ENCODE measurements at places on chromosomes 5 and 9.

DNA sequence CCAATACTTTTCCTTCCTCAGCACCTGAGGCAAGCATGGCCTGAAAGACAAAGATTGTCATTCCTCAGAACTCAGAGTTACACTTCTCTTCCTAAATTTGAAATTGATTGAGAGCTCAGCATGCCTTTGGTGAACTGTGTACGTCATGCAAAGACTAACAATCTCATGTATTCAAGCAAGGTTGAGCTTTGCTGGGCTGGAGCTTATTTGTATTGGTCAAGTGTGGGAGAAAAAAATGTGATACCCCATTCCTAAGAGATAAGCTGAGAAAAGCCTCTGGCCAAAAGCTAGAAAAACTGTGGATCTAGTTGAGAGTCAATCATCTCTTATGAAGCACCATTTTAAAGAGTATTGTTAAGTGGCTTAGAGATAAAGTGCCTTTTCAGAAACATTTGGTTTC is 392.2 kb downstream of the RASEF start:
- DNase-seq = no peak

- no peak for DNase-seq
Observed at GRCh38 chr5:119406551-119407110, 45.7 kb upstream of the HSD17B4 start.

DNA sequence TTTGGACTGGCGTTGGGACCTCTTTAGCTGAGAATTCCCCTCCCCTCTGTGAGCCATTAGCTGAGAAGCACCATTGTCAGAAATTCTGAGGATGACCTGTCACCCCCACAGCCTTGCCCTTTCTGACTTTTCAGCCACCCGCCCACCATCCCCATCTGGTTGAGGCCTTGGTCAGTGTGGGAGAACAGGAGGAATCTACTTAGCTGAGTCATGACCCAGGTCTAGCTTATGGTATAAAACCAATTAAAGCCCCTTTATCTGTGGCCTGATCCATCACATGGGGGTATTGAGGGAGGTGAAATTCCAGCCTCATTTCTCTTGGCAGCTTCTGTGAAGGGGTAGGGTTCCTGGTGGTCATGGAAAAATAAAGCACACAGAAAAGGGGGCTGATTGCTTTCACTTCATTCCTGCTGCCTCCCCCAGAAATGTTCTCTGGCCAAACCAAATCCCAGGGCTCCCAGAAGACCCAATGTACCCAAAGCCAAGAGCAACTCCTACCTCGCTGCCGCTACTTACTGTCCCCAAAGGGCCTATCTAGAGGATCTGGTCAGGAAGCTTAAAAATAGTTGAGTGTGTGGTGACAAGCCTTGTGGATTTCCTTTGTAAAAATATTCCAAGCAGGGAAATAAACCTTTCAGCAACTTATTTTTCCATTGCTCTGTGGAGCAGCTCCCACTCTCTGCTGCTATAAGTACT is 174.8 kb upstream of the TNC start:
- no peak for DNase-seq

DNA sequence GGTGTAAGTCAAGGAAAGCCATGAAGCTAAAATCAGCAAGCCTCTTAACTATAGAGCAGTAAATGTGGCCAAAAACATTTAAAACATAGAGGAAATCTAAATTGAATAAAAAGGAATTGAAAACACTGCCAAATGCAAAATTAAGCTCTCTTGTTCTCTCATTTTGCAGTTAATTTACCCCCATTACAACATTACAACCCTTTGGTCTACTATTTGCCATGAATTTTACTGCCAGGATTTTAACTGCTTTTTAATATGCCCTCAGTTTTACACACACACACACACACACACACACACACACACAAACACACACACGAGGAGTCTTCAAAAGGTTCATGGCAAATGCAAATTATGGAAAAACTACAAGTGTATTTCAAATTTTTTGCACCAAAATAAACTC is 91.4 kb upstream of the ACO1 start:
- DNase-seq = no peak

- DNase-seq = no peak
Observed at GRCh38 chr5:142404046-142404477, 79.2 kb upstream of the SPRY4 start.

DNA sequence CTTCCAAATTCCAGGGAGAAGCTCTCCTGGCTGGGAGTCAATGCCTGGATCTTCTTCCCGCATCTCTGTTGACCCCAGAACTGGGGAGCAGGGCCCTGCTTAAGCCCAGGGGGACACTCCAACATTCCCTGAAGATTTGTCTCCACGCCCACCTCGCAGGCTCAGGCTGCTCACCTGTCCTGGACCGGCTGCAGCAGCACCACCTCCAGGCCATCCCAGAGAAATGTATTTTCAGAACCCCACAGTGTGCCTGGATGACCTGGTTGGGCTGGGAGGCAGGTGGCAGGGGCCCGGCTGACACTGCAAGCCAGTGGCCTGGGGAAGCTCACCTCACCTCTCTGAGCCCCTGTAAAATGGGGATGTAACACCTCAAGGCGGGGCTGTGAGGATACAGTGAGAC is 27.1 kb upstream of the ZBTB43 start:
- no peak for DNase-seq

GRCh38 chr9:13974891-13975290 is 339.1 kb downstream of the NFIB start:
- no peak for DNase-seq

- no peak for DNase-seq
Observed at GRCh38 chr9:24132244-24132643, 306.2 kb upstream of the ELAVL2 start.

- DNase-seq = no peak
Observed at GRCh38 chr5:149804478-149805450, 74.7 kb downstream of the PPARGC1B start.

- no peak for DNase-seq
Observed at GRCh38 chr5:40384782-40385390, 294.8 kb upstream of the PTGER4 start.

DNA sequence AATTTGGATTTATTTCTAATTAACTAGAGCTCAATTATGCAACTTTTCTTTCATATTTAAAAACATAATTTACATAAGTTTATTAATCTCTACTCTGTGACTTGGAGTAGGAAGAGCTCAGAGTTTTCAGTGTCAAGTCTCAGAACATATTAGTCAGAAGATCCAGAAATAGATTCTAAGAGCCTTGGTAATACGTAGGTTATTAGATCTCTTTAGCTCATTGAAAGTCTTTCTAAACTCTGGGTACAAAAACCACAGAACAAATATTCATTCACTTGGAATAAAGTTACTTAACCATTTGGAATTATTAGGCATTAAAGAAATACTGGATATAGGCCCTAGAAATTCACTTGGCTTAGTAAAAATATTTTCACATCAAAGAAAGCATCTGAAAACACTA is 26.3 kb upstream of the ISCA1 start:
- DNase-seq = no peak

DNA sequence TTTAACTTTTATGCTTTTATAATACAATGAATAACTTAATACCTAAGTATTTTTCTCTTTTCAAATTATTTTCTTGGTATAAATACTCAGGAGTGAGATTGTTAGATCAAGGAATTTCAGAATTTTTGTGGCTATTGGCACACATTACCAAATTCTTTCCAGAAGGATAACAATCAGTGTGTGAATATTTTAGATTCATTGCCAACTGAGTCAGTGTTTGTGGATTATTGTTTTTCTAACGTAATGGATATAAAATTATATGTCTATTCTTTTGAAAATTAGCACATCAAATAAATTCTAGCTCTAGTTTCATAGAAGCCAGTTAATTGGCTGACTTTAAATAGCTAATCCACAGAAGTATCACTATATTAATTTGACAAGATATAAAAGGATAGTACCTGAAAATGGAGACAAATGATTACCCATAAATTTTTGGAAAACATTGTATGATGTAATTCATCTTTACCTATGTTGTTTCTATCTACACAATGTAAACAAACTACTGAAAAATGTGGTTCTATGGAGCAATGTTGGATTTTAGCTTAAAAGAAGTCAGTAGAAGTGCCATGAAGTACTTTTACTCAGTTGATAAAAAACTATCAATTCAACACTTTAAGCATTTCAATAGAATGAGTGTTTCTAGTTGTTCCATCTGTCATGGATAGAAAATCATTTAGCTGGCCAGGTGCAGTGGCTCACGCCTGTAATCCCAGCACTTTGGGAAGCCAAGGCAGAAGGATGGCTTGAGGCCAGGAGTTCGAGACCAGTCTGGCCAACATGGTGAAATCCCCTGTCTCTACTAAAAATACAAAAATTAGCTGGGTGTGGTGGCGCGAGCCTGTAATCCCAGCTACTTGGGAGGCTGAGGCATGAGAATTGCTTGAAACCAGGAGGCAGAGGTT is 185.1 kb downstream of the ADAMTSL1 start:
- DNase-seq = no peak

Measured in DND-41 (cell line).